ENCODE measurements at places on chromosomes 16 and 17.

DNA sequence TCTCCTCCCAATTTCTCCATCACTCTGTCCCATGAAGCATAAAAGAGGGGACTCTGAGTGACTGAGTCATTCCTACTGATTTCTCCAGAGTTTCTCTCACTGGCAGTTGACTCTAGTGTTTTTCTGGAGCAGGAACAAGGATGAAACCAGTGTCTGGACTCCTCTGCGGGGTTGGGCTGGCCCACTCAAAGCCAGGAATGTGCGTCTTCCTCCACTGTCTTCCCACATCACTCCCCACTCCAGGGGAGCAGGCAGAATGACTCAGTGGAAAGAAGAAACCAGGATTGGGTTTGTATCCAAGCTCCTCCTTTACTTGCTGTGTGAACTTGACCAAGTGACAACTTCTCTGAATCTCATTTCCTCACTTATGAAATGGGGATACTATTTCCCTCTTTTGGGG lies 497.5 kb upstream of the SALL1 start:
- no peak for DNase-seq

GRCh38 chr16:48129926-48130325 lies 25.9 kb downstream of the ABCC12 start:
- no peak for DNase-seq

DNA sequence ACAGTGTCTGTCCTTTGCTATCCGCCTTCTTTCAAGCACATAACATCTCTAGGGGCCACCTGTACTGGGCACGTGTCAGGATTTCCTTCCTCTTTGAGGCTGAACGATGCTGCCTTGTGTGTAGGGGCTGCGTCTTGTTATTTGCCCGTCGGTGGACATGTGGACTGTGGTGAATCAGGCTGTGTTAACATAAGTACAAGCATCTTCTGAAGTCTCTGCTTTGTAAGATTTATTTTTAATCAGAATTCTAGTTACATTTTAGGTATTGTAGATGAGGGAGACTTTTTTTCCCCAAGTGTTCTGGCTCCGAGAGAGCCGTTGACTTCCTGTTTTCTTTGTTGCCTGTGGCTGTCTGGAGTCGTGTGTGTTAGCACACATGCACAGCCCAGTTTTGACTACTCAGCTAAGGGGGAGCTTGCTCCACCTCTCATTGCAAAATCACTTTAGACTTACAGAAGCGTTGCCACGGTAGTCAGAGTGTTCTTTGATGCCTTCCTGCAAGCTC lies 26.1 kb downstream of the SPG7 start:
- DNase-seq: peak; percentile 84

GRCh38 chr17:55321427-55322060 lies 56.8 kb downstream of the HLF start:
- DNase-seq: no peak

DNA sequence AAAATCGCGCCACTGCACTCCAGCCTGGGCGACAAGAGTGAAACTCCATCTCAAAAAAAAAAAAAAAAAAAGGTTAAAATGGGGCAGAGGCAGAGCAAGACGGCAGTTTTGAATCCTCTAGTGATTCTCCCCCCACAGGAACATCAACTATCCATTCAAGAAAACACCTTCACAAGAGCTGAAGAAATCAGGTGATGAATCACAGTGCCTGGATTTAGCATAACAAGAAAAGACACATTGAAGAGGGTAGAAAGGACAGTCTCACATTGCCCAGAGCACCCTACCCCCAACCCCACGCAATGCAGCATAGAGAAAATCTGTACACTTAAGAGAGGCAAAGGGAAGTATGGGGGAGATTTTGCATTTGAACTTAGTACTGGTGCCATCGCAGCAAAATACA lies 28.8 kb upstream of the RNF43 start:
- no peak for DNase-seq

DNA sequence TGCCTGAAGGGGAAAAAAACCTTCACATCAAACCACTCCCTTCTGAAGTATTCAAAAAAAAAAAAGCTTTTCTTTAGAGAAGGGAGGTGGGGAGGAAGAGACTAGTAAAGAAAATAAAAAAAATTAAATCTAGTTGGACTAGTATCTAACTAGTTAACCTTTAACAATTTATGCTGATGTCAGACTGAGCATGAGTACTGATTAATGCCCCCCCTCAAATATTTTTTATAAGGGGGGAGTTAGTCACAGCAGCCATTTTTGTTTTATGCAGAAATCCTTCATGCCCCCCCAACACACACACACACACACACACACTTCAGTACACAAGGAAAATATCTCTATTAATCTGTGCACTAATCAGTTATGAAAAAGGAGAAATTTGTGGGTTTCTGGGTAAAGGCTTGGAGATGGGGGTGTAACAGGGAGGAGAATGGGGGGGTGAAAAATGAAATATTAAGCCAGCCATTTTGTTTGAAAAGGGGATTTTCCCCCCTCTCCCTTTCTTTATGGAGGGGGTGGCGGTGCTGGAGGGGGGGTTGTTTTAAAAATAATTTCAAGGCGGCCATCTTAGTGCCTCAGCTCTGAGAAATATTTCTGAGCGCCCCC lies 4.7 kb upstream of the CHD3 start:
- no peak for DNase-seq

GRCh38 chr16:31513126-31513525 lies 4.9 kb upstream of the RUSF1 start:
- no peak for DNase-seq

GRCh38 chr16:51658531-51658930 lies 507.5 kb upstream of the SALL1 start:
- DNase-seq: no peak

DNA sequence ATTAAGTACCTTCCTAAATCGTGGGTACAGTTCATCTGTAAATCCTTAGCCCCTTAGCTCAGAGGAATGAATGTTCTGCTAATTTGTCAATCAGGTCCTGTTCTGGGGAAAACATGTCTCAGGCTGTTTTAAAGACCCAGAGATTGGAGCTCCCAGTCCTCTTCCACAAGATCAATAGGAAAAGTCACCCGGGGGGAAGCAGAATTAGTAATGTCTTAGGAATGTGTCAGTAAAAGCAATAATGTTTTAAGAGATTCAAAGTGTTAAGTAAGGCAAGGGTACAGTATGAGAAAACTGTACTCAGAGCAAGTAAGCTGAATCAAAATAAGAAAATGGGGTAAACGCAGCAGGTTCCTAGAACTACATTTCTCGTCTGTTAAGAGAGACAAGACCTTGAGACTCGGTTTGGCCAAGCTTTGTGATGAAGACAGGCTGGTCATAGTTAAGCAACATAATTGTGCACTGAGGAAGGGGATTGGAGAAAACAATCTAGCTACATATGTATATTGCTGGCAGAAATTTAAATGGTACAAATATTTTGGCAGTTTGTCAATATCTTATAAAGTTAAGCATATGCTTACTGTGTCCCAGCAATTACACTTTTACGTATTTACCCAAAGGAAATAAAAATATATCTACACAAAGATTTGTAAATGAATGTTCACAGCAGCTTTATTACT lies 192.9 kb upstream of the C17orf78 start:
- DNase-seq: no peak

GRCh38 chr17:66952681-66953629 lies 11.6 kb upstream of the CACNG4 start:
- no peak for DNase-seq

DNA sequence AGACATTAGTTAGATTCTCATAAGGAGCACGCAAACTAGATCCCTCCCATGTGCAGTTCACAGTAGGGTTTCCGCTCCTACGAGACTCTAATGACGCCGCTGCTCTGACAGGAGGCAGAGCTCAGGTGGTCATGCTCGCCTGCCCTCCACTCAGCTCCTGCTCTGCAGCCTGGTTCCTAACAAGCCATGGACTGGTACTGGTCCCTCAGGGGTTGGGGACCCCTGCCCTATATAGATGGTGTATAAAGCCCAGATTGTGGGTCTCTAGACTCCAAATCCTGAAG lies 52.1 kb upstream of the LYRM9 start:
- no peak for DNase-seq

GRCh38 chr17:67076290-67076689 lies 31.9 kb downstream of the CACNG1 start:
- no peak for DNase-seq

DNA sequence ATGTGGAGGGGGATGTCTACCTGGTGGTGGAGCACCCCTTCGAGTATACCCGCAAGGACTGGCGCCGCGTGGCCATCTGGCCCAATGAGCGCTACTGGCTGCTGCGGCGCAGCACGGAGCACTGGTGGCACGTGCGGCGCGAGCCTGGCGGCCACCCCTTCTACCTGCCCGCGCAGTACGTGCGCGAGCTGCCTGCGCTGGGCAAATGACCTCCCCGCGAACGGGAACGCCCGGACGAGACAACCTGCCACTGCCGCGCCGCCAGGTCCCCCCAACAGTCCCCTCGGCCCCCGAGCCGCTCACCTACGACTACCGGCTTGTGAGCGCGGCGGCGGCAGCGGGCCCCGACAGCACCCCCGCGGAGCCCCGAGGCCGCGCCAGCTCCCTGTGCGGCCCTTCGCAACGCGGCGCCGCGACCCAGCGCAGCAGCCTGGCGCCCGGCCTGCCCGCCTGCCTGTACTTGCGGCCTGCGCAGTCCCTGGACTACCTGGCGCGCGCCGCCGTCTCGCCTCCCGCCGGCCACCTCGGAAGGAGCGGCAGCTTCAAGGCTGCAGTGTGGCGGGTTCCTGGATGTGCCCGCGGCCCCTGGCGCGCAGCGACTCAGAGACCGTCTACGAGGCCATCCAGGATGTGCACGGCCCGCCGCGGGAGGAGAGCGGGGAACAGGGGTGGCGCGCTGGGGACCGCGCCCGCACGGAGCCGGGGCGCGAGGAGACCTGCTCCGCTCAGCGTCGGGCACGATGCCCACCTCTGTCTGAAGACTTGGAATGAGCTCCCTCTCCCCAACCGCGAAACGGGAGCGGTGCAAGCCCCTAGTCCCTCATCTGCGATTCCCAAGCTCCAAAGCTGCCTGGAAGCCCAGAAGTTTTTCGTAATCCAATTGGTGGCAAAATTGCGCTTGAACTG lies 48.7 kb upstream of the AMZ2 start:
- no peak for DNase-seq

GRCh38 chr17:39730095-39730921 lies at the start of gene MIEN1:
MIEN1 (minus strand) TSS chr17:39730532; CDS start chr17:39730495, 37 bp downstream.
- DNase-seq: peak; percentile 91

DNA sequence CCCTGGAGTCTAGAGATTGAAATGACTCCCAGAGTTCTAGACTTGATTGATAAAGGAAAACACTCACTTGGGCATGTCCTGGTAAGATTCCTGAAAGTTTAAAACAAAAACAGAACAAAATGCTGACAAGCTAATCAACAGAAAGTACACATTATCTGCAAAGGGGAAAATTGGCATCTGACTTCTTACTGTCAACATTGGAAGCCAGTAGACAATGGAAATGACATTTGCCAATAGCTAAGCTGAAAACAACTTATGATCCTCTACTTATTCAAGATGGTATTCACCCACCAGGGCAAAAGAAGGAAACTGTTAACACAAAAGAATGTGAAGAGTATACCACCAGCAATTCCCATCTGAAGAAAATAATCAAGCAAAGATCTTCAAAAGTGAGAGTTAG lies 36.8 kb upstream of the CDYL2 start:
- DNase-seq: no peak

DNA sequence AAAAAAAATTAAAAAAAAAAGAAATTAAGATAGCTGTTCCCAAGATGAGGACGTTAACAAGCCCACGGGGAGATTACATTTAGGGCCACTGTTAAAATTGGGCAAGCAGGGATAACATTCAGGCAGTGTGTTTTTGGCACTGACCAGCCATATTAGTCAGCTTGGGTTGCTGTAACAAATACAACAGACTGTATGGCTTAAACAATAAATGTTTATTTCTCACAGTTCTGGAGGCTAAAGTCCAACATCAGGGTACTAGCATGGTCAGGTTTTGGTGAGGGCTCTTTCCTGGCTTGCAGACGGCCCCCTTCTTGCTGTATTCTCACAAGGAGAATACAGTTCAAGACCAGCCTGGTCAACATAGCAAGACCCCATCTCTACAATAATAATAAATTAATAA lies 31.3 kb downstream of the ARSG start:
- DNase-seq: no peak

- DNase-seq: no peak
Measured at GRCh38 chr16:80744856-80745255, 59.5 kb downstream of the CDYL2 start.

GRCh38 chr16:68643847-68644246 lies 1.3 kb upstream of the CDH3 start:
- DNase-seq: no peak

DNA sequence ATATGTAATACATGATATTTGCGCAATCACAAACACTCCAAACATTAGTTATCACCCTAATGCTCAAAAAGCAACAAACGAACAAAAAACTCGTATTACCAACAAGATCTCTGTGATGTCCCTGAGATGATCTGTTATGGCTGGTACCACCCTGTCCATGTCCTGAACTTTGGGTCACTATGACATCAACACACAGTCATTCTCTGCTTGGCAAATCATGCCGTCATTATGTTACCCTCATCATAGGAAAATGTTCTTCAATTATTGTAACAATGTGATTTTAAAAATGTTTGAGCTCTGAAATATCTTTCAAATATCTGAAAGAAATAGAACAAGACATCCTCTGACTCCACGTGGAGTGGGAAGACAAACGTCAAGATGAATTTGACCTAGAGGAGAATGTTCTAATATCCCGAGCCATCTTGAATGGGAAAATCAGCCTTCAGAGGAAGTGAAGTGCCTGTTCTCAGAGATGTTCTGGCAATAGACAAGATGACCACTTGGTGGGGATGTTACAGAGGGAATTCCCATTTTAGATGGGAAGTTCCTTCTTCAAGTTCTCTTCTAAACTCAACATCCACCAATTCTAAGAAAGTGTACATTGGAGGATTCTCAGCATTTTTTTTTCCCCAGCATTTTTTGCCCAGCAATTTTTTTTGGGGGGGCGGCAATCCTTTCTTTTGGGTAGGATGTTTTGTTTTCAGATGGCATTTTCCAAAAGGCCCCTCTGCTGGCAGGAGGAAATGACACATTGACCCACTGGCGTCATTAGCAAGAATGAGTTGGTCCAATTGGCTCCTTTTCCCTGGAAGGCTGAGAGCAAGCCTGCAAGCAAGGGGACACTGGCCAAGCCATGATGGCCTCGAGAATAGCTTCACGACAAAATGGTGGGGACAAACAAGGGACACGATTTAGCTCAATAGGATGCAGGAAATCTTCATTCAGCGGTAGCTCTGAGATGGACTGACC lies 3.7 kb upstream of the HSD17B2 start:
- DNase-seq: peak; percentile 73

DNA sequence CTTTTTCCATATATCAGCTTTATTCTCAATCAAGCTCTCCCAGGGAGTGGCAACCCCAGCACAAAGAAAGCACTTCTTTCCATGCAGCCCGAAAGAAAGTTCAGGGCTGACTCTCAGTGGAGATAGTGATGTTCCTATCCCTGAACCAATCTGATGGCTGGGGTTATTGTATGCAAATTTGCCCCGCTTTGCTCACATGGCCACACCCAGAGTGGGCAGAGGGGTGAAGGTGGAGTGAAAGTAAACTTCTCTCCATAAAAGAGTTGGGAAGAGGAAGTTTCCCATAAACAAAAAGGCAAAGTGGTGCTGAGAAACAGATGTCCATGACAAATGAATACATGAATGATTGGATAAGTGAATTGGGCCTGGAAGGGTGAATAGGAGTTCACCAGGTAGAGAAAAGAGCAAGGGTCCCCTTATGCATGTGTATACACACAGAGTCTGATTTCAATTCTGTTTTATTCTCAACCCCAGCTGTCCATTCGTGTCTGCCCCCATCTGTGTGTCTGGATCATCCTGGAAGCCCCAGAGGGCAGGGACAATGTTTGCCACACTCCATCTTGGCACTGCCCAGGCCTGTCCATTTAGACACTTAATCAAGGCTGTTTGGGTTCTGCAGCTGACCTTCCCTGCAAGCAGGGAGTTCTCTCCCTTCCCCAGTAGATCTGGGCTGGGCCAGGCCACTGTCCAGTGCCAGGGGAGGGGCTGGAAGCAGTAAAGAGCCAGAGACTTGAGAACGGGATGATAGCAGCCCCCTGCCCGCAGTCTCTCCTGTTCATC lies 14.1 kb upstream of the NGFR start:
- peak; percentile 29 for DNase-seq
